ENCODE measurements at places on chromosomes 13 and 19. TPM values are rescaled to one million over a fixed set of nuclear protein-coding genes. Genes with fewer than 3 reads are reported as not detected.

Gene ZNF177
- 1.1 TPM for total RNA-seq

Gene FOXA3
- total RNA-seq: not detected

Gene CEACAM7
- total RNA-seq: not detected

Gene CFAP97D2
- not detected for total RNA-seq

Gene IGFL3
- not detected for total RNA-seq

Gene SIGLECL1
- not detected for total RNA-seq

Gene ZNF607
- total RNA-seq: 3.2 TPM

Gene STOML3
- not detected for total RNA-seq

Gene MYO16
- total RNA-seq: 0.16 TPM

Gene GPC5
- not detected for total RNA-seq

Gene PCP2
- not detected for total RNA-seq

Gene ZNF749
- total RNA-seq: 1.8 TPM

Gene MCF2L
- 8.0 TPM for total RNA-seq

Gene FBXW9
- 8.9 TPM for total RNA-seq

Gene SULT2A1
- total RNA-seq: not detected

Gene CYP4F12
- not detected for total RNA-seq

Gene TTC9B
- not detected for total RNA-seq

Gene ALKBH6
- total RNA-seq: 15.5 TPM

Gene SUGP1
- total RNA-seq: 22.6 TPM

Gene LILRB2
- not detected for total RNA-seq

Gene ZNF426
- total RNA-seq: 55.7 TPM

Gene COMP
- 0.63 TPM for total RNA-seq

Gene MAG
- total RNA-seq: not detected

Gene LHB
- not detected for total RNA-seq

Gene ZSCAN22
- 4.1 TPM for total RNA-seq

Gene NLRP12
- not detected for total RNA-seq

Gene SYCN
- not detected for total RNA-seq

Gene C19orf81
- total RNA-seq: not detected

Gene HRC
- not detected for total RNA-seq

Gene ZNF880
- 15.2 TPM for total RNA-seq

Gene C1QTNF9B
- total RNA-seq: not detected

Gene SPTBN4
- total RNA-seq: 3.5 TPM

Gene EVI5L
- total RNA-seq: 22.3 TPM

Gene MTUS2
- 0.36 TPM for total RNA-seq

Gene PSPN
- 0.41 TPM for total RNA-seq

Gene FUT6
- not detected for total RNA-seq

Gene CACNG8
- 0.41 TPM for total RNA-seq

Gene ZNF816
- total RNA-seq: 4.1 TPM

Gene ZNF790
- 13.2 TPM for total RNA-seq

Gene CGB5
- total RNA-seq: not detected

All from fibroblast of the aortic adventitia (primary cell).